Muscle of leg (tissue), 16 donors: ENCODE measurements at places on chromosomes 4 and X. TPM values are rescaled to one million over a fixed set of nuclear protein-coding genes. Genes with fewer than 3 reads are reported as not detected.

Gene S100G
- polyA plus RNA-seq = not detected

Gene ARSH
- polyA plus RNA-seq = not detected

Gene HSFX3
- 0.91 TPM for polyA plus RNA-seq

Gene TRO
- 124 TPM for polyA plus RNA-seq

Gene VCX
- not detected for polyA plus RNA-seq

GRCh38 chr4:109266236-109266635 is 36.2 kb downstream of the COL25A1 start:
- no peak for DNase-seq

DNA sequence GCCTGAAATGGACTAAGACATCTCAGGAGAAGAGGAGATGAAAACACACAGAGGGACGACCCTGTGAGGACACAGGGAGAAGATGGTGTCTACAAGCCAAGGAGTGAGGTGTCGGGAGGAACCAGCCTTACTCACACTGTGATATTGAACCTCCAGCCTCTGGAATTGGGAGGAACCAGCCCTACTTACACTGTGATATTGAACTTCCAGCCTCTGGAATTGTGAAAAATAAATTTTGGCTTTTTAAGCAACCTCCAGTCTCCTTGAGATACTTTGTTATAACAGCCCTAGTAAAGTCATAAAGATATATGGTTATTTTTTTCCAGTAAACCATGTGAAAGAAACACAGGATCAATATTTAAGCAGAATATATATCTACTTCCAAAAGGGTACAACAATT is 76.5 kb downstream of the DHRSX start:
- no peak for DNase-seq

GRCh38 chr4:13860126-13860525 is 232.6 kb upstream of the BOD1L1 start:
- DNase-seq = no peak

- peak; percentile 55 for DNase-seq
Observed at GRCh38 chr4:183256756-183257385, 63.2 kb downstream of the CLDN22 start.

DNA sequence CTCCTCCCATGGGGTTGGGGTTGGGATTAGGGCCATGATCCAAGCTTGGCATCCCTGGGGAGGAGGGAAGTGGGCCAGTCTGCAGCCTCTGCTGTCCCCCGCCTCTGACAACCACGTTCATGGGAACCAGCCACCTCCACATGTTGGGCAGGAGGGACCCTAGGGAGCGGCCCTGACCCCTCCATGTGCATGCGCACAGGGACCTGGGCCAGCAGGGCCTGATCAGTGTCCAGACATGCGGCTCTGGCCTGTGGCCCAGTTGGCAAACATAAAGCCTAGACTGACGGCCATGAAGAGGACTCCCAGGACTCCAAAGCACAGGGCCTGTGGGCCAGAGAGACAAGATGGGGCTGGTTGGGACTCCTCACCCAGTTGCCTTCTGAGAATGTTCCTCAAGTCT is 11.3 kb downstream of the SLC38A5 start:
- no peak for DNase-seq

DNA sequence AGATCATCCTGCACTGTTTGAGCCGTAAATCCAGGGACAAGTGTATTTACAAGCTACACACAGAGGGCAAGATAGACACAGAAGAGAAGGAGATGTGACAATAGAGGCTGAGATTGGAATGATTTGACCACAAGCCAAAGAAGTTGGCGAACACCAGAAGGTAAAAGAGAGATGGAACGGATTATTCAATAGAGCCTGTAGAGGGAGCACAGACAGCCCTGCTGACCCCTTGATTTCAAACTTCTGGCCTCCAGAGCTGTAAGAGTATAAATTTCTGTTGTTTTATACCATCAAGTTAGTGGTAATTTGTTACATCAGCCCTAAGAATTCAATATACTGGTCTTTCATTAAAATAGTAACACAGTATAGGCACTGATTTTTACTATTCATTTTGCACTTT is 447.8 kb downstream of the FAT4 start:
- DNase-seq = no peak

DNA sequence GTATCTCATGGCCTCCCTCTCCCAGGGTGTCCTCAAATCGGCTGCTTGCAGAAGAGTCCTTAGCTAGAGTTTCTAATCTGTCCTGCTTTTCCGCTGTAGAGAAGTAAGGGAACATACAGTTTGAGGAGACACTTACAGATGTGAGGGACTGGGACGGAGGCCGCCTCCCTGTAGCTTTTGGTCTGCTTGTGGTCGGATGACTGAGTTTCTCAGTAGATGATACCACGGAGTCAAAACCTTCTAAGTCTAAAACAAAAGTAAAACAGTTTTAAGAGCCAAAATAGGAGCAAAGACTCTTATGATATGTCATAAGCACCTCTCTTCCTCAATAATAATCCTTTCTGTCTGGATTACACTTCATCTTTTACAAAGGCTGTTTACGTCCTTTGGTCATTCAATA is 34.5 kb upstream of the MAP3K15 start:
- DNase-seq = no peak

GRCh38 chrX:151515237-151515636 is 48.2 kb upstream of the PASD1 start:
- DNase-seq = no peak

DNA sequence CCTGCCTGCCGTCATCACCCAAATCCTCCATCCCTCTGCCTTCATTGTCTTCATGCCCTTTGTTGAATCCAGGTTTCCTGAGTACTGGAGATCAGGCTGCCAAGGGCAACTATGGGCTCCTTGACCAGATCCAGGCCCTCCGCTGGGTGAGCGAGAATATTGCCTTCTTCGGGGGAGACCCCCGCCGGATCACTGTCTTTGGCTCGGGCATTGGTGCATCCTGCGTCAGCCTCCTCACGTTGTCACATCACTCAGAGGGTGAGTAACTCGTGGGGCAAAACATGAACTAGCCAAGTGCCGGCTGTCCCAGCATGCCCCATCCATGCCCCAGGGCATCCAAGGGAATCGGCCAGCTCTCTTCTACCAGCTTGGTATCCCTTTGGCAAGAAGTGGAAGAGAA is 19.4 kb downstream of the NLGN3 start:
- no peak for DNase-seq

DNA sequence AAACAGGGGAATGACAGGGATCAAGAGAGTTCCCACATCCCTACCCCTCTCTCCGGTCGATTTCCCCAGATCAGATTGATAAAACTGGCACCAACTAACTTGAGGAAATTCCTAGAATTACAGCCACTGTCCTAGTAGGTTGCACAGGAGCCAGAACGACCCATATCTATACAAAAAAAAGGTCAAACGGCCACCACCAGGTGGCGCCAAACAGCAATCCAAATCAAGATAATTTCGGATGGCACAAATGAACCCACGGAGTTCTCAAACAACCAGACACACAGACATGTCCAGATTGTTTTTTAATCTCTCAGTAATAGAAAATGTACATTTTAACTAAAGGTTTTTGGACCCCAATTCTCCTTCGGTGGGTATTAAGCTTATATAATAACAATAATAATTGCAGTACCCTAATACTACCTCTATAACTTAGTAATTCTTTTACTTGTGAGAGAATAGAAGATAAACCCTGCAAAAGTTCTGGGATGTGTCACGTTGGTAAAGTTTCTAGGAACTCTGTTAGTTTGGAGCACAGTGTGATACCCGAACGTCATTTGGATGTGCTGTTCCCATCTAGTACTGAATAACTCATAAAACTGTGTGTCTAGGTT is 212.6 kb downstream of the SPOCK3 start:
- DNase-seq = peak; percentile 59

GRCh38 chr4:146960634-146961033 is 15.0 kb upstream of the TTC29 start:
- no peak for DNase-seq
